ENCODE measurements at places on chromosomes 3 and 15.

DNA sequence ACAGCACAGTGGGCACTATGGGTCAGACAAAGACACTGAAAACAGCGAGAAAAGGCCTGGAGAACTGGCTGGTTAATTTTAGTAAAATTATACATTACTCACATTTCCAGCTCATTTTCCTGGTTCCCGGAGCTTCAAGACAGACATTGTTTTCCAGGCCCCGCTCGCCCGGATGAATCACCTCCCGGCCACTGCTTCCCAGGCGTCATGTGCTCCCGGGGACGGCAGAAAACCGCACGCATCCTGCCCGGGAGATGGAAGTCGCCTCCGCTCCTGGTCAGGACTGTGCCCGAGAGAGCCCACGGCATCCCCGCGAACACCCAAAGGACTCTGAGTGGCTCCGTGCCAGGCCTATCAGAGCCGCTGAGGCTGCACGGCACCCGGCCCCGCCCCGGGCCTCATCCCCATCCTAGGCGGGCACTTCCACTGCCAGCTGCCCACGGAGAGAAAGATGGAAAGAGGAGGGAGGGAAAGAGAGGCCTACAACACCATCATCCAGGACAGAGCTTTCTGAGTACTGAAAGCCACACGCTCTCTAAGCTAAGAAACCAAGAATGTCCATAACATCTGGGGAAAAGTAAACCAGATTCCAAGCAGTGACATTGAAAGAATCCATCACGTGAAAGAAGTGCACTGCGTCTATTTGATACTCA lies 75.1 kb downstream of the VGLL4 start:
- DNase-seq, result peak; percentile 83

- peak; percentile 83 for DNase-seq
Observed at GRCh38 chr15:91853511-91853947, at the start of gene SLCO3A1. Gene SLCO3A1, plus strand, starts transcription at chr15:91853708.

DNA sequence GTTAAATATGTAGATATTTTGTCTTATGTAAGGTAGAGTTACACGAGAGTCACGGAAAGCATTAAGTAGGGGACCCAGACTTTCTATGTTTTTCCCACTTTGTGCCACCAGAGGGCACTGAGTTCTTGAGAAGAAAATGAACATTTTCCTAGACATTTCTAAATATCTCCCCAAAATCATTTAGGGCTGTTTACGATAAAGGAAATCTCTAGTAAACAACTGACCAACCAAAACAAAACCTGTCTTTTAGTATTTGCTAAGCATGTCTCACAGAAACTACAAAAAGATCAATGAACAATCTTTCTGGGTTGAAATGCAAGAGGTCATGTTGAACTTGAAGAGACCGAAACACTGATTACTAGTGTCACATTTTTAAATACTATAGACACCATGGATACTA lies 16.1 kb downstream of the POU1F1 start:
- peak; percentile 15 for DNase-seq

DNA sequence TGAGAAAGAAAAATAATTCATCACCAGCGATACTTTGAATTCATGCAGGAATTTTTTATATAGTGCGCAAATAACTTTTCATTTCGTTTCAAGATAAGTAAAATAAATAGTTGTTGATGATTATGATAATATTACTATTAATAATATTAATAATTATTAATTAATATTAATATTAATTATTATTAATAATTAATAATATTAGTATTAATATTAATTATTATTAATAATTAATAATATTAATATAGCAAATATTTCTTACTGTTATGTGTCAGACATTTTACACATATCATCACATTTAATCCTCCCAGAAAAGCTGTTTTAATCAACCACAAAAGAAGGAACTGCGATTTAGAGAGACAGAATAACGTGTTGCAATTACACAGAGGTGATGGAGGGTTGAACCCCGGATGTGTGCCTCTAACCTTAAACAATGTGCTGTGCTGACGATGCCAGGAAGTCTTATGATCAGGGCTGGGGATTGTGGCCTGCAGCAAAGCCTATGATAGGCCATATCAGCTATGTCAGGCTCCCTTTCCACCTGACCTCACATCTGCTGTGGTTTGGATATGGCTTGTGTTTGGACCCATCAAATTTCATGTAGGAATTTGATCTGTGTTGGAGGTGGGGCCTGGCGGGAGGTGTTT lies 263.5 kb upstream of the NR2F2 start:
- no peak for DNase-seq

DNA sequence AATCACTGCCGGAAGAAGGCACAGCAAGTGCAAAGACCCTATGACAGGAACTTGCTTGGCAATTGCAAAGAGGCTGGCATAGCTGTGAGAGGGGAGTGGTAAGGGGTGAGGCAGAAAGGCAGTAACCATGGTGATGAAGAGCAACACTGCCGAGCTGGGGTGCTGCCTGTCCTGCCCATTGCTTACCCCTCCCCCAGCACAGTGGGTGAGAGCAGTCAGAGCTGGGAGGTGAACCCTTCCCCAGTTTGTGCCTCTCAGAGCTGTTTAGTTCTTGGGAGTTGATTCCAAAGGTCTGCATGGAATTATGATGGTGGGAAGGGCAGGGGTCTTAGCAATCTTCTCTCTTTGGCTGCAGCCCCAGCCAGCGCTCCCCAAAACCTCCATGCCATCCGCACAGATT lies 8.8 kb downstream of the TYRO3 start:
- no peak for DNase-seq

DNA sequence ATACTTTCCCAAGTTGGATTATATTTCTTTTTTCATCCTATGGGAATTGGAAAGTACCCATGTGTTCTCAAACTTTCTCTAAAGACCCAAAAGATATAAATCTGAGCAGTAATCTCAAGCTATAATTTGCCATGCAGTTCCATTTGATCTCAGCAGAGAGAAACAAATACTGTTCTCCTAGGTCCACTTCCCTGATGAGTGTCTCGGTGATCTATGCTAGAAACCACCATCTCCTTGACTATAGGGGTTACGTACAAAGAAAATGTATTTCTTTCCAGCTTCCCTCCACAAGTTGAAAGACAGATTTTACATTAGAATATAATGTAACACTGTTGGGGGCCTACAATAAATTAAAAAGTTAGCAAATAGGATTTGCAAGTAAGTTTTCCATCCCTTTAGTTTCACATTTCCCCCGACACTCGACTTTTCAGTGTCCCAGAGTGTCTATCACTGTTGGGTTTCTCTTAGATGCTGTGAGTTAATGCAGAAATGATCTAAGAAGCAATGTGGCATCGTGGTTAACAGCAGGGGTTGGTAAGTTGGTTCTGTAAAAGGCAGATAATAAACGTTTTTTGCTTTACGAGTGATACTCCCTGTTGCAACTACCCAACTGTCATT lies 465.1 kb upstream of the CFAP20DC start:
- no peak for DNase-seq

- no peak for DNase-seq
Observed at GRCh38 chr3:128614076-128614475, 36.5 kb downstream of the RPN1 start.
